OCI-M1 (cell line): ENCODE measurements at places on chromosomes 12 and 14.

DNA sequence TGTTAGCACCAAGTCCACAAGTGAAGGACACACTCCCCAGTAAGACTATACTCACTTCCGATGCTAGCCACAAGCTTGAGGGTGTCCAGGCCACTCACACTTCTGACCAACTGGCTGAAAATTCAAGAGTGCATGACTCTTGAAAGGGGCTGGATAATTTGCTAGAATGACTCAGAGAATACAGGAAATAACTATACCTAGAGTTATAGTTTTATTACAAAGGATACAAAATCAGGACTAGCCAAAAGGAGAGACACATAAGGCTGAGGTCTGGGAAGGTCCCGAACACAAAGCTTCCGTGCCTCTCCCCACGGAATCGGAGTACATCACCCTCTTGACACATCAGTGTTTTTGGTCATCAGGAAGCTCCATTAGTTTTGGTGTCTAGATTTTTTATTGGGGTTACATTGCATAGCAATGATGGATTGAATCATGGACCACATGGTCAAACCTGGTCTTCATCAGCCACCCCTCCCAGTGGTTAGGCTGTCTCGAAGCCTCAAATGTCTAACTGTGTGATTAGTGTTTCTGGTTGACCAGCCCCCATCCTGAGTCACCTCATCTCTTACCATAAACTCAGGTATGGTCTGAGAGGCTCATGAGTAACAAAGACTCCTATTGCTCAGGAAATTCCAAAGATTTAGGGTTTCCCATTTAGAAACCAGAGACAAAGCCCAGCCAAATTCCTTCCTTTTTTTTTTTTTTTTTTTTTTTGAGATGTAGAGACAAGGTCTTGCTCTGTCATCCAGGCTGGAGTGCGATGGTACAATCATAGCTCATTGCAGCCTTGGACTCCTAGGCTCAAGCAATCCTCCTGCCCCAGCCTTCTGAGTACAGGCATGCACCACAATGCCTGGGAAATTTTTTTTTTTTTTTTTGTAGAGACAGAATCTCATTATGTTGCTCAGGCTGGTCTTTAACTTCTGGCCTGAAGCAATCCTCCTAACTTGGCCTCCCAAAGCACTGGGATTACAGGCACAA is 472.0 kb upstream of the TBX3 start:
- DNase-seq, result no peak

- peak; percentile 47 for DNase-seq
These were observed 393.7 kb downstream of the SOX5 start for GRCh38 chr12:23555825-23556207.

GRCh38 chr12:89991807-89992590 is 283.4 kb upstream of the ATP2B1 start:
- DNase-seq, result no peak

GRCh38 chr14:53128303-53129028 is 24.7 kb downstream of the DDHD1 start:
- peak; percentile 74 for DNase-seq

DNA sequence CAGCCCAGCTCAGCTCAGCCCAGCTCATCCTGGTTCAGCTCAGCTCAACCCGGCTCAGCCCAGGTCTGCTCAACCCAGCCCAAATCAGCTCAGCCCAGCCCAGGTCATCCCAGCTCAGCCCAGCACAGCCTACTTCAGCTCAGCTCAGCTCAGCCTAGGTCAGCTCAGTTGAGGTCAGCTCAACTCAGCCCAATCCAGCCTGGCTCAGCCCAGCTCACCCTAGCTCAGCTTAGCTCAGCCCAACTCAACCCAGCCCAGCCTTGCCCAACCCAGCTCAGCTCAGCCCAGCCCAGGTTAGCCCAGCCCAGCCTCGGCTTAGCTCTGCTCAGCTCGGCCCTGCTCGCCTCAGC is 332.3 kb downstream of the TMEM121 start:
- DNase-seq, result no peak

DNA sequence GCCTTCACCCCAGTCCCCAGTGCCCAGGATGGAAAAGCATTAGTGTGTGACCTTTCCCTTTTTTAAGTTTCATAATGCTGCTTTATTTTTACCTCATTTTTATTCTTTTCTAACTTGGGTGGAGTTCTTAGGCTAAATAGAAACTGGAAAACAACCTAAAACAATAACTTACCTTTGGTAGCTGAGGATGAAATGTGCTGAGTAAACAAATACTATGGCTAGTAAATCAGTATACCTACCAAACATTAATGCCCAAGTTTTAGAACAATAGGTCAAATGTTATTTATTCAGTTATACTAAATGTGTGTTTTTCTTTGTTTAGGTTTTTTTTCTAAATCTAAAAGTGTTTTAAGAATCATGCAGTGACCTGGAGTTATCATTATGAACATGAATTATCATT is 226.6 kb upstream of the G2E3 start:
- DNase-seq, result no peak

DNA sequence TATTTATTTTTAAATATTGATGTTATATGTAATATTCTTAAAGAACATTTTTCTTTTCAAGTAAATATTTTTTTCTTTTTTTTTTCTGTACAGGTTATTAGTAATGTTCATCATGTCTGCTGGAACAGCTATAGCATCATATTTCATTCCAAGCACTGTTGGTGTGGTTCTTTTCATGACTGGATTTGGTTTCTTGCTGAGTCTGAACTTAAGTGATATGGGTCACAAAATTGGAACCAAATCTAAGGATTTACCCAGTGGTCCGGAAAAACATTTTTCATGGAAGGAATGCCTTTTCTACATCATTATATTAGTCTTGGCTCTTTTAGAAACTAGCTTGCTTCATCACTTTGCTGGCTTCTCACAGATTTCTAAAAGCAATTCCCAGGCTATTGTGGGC is 23.2 kb downstream of the PCNX4 start:
- no peak for DNase-seq

- no peak for DNase-seq
These were observed 28.5 kb downstream of the CD9 start for GRCh38 chr12:6228535-6229223.

DNA sequence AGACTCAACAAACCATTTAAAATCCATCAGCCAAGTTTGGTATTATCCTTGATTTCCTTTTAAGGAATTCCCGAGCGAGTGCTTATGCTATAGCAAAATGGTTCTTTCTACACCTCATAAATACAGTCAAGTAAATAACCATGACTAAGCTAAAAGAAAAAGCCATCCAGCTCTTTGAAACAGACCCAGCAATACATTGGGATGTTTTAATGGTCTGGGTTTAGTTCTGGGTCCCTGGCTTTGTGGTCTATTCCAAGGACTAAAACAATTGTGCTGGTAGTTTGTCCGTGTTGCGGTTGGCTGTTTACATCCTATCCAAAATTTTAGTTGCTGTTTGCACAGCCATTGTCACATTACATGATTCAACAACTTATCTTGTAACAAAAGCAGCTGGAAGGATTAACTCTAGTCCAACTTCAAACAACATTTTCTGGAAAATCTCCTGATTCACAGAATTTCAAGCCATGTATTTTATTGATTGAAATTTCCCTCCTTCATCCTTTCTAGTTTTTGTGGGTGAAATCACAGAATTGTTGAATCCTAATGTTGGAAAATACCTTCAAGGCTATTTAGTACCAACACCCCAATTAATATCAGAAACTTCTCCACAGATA is 19.6 kb downstream of the KLRB1 start:
- no peak for DNase-seq

GRCh38 chr14:45091710-45092109 is 7.8 kb downstream of the PRPF39 start:
- DNase-seq, result no peak

DNA sequence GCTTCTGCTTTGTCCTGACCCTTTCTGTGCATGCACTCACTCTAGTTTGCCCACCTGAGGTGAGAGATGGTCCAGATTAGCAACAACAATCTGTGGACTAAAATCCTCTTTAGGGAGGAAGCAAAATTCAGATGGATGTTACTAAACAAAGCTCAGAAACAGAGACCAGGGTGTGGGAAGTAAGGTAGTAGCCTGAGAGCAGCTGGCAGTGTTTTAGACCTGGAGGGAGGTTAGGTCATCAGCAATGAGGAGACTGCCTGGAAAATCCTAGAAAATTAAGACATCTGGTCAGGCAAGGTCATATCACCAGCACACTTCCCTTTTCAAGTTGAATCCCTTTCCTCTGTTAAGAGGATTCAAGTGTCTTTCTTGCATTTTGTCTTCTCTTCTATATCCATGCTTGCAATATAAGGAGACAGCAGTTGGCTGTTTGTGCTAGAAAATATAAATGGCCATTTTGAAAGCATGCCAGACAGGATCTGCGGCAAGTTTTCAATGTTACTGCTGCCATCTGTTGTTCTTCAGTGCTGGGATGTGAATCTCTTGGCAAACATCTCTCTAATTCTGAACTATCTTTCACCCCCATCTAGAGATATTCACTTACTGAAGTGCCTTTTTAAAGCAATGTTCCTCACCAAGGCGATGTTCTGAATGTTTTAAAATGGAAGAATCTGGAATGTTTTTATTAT is 266.4 kb downstream of the NAV3 start:
- DNase-seq, result no peak

DNA sequence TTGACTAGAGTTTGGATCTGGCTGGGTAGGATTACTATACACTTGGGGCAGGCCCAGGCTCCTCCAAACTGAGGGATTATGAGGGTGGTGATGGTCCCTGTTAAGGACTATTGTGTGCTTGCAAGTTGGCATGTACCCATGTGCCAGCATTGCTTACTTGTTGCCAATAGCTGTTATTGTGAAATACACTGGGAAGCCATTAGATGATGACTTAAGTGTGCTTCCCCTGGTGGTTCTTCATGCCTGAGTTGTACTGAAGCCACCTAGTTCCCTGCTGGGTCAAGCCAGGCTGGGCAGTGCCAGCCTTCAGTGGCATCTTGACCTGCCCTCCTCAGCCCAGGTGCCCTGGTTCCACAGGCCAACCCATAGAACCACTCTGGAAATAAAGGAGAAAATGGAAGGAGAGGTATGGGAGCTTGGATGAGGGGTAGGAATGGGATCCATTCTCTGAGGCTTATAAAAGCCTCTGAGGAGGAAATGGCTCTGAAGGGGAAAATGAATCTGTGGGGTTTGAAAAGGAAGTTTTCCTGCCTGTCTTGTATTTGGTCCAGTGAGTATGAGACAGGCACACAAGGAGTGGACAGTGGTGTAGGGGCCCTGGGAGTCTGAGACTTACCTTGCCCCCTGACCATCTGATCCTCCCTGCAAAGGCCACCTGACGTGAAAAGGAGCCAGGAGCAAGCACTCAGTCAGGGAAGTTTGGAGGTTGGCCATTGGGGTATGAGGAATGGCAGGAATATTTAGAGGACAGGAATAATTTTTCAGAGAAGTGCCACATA is 724 bp downstream of the LTB4R start:
- no peak for DNase-seq

DNA sequence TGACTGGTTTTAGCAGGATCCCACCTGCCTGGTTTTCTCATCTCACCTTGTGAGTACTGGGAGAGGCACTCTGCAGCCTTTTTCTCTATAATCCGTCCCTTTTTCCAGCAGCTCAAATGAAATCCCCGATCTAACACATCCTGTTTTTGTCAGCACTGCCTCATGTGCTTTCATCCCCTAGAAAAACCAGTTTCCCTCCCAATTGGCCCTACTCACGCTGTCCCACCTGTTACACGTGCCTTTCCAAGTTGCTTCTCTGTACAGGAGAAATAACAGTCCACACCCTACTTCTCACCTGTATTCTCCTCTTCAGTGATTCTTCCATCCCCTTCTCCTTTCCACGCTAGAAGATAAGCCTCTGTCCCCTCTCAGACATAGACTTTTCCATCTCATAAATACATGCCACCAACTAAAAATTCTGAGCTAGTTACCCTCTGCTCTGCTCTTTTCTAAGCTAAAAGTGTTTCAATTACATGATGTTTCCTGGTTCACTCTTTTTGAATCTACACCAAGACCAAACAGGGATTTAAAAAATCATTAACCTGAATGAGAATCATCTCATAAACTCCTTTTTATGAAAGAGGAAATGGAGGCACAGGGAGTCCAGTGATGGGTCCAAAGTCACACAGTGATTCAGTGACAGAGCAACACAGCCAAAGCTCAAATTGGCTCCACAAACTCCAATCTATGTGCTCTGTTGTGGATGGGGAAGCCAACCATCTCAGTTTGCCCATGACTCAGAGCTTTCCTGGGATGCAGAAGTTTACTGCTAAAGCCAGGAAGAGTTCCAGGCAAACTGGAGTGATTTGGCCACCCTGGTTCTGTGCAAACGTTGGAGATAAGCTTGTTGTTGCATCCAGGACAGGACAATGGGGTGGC is 240.0 kb upstream of the TMEM132C start:
- no peak for DNase-seq

DNA sequence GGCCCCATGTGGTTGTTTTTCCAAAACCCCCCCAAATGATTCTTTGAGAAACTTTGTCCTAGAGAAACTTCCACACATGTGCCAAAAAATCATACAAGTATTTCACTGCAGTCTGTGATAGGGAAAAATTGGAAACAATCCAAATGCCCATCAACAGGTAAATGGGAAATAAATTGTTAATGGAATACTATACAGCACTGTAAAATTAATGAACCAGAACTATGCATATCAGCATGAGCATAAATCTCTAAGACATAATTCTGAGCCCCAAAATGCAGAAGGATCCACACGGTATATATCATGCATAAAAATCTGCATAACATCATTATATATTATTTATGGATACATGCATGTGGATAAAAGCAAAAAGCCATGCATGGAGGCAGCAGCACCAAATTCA is 5.3 kb upstream of the FICD start:
- DNase-seq, result no peak

GRCh38 chr12:1282670-1283315 is 291.8 kb downstream of the ERC1 start:
- no peak for DNase-seq

DNA sequence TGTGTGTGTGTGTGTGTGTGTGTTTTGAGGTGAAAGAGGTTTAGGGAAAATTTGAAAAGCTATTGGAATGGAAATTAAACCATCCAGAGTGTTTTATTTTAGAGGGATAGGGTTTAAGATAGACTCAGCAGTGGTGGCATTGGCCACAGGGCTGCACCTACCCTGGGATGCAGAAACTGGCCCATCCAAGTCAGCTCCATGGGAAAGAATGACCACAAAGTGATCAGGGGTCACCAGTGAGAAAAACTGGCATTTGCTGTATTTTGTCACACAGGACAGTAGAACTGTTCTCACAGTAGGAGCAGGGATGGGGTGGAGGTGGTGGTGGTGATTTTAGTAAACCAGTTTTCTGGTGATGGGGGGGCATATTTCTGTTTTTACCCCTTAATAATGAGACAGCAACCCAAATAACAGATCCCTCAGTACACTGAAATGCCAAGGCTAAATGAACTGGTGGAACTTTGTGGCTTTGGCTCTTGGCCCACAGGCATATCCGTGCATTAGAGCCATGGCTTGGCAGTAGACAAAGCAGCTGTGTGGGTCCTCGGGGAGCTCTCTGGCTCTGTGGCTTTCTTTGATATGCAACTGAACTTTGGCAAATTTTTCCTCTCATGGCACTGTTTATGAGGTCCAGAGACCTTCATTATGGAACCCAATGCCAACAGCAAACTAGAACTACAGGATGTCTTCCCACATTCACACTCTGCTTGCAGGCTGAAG is 348.3 kb downstream of the ZFP36L1 start:
- no peak for DNase-seq
